ENCODE measurements at places on chromosomes 5 and 9. TPM values are rescaled to one million over a fixed set of nuclear protein-coding genes. Genes with fewer than 3 reads are reported as not detected.

ROR2 gene
- 65.3 TPM for total RNA-seq

SLCO4C1 gene
- not detected for total RNA-seq

TOR4A gene
- 6.9 TPM for total RNA-seq

COL23A1 gene
- 4.6 TPM for total RNA-seq

LYSMD3 gene
- 27.6 TPM for total RNA-seq

TMEM267 gene
- 13.0 TPM for total RNA-seq

BTNL9 gene
- total RNA-seq, result 12.7 TPM

KIF4B gene
- not detected for total RNA-seq

RABGAP1 gene
- total RNA-seq, result 99.3 TPM

TBCA gene
- total RNA-seq, result 140 TPM

ADAMTSL1 gene
- 21.3 TPM for total RNA-seq

TOR2A gene
- total RNA-seq, result 8.9 TPM

MEF2C gene
- total RNA-seq, result 23.1 TPM

BTNL8 gene
- not detected for total RNA-seq

PCDHA1 gene
- not detected for total RNA-seq

IL5 gene
- not detected for total RNA-seq

FBP2 gene
- not detected for total RNA-seq

PCDHB5 gene
- 3.2 TPM for total RNA-seq

SIGMAR1 gene
- 89.4 TPM for total RNA-seq

HBEGF gene
- total RNA-seq, result 6.3 TPM

FAM78A gene
- 5.4 TPM for total RNA-seq

PHF24 gene
- total RNA-seq, result 0.30 TPM

PROB1 gene
- 4.3 TPM for total RNA-seq

SHISAL2B gene
- not detected for total RNA-seq

MLANA gene
- total RNA-seq, result not detected

PCDHGA6 gene
- total RNA-seq, result 4.7 TPM

CEP72 gene
- total RNA-seq, result 2.8 TPM

HTR1A gene
- total RNA-seq, result not detected

LCN2 gene
- 1.4 TPM for total RNA-seq

GKAP1 gene
- 14.6 TPM for total RNA-seq

TGFBI gene
- total RNA-seq, result 105 TPM

DMRT2 gene
- 1.6 TPM for total RNA-seq

DENND4C gene
- total RNA-seq, result 72.9 TPM
